ENCODE measurements at places on chromosomes 12 and 14. TPM values are rescaled to one million over a fixed set of nuclear protein-coding genes. Genes with fewer than 3 reads are reported as not detected.

The LIN52 gene
- total RNA-seq: 21.5 TPM

The CCDC77 gene
- 13.0 TPM for total RNA-seq

DNA sequence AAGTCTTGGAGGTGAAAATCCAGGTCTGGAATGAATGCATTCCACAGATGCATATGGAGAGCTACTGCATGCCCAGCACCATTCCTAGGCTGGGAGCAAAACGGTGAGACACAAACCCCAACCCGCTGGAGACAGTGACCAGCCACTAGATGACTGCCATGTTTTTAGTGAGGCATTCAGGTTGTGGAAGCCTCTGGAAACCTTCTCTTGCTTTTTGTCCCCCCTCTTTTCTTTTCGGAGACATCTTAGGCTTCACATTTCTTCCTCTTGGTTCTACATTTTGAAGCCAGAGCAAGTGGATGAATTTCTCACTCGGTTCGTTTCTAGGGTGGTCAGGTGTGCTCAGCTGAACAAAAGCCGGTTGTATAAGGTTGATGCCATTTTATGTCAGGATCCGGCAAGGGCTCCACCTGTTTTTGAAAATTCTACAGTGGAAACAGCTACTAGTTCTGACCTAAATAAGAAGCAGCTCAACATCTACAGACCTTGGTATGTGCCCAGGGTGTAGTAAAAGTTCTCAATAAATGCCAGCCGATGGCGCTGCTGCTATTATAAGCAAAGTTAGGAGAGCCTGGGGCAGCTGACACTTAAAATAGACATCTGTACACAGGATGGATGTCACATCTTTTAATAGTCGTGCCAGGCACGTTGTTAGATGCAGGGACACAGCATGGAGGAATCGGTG, 1.8 kb upstream of the ZNF839 start:
- peak; percentile 72 for DNase-seq

- DNase-seq: no peak
These were observed 201.9 kb downstream of the PHETA1 start for GRCh38 chr12:111166779-111167540.

The ESRRB gene
- total RNA-seq: 0.09 TPM

DNA sequence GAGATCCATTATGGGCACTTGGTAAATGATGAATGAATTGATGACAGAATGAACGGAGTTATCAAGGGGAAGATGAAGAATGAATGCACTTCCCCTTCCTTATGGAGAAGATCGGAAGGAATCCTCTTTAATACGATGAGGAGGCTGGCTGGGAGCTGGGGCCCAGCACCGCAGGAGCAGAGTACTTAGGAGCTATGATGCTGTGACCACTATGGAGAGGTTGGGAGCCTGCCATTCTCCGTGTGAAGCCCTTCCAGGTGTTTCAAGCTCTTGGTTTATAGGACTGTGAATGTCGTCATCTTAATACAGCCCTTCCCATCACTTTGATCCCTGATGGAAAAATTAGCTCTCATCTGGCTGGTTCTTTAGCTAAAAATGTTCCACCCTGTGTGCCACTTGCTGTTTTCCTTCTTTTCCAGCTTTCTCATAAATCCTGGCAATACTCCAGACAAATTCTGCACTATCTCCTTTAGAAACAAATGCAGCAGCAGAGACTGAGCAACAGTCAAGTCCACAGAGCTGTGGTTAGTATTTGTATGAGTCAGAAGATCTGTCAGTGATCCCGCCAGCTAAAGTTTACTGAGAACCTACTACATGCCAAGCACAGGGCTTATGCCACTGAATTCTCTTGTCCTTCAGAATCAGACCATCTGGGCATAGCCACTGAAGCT, 263.1 kb upstream of the CRY1 start:
- peak; percentile 70 for DNase-seq

DNA sequence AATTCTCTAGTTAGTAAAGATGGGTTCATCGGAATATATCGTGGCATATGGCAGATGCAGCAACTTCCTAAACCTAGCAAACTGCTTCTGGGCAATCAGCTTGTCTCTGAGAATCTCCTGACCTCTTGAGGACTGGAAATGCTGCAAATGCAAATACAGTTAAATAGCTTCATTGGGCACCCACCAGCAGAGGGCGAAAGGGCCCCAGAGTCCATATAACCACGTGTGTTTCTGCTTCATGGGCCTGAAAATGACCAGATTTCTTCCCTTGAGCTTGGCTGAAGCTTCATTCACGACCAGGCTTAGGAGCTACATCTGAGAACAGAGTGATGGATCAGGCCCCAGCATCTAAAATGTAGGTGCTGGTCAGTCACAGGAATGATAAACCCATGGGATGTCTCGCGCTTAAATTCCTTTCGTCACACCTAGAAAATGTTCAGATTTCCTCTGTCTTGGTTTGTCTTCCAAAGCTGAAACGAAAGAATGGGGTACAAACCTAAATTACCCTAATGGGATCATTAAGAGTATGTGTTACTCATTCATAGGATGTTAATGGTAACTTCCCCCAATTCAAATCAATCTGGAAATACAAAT, 1482.5 kb upstream of the TMEM132C start:
- DNase-seq: peak; percentile 58

GRCh38 chr14:61620130-61620946, 75.0 kb upstream of the HIF1A start:
- DNase-seq: peak; percentile 69

The POTEM gene
- not detected for total RNA-seq

DNA sequence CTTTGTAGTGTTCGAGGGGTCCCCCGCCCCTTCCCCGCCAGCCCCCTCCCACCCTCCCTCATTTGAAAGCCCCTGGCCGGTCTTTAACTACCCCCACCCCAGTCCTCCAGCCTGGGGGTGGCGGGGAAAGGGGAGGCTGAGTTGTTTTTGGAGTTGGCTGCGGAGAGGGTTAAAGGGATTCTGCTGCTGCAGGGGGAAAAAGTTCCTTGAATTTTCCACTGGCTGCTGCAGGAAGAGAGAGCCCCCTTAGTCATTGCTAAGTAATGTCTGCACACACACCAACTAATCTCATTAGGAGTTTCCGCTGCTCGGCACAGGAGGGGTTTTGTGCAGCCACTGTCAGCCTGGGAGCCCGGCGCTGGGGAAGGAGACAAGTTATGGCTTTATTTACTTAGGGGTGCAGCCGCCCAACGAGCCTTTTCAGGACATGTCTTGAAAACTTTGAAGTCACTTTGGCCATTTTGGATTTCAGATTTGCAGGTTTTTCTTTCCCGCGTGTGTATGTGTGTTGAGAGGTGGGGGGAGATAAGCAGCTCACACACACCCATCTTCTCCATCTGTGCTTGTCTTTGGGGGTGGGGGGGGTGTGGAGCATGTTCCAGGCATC, 1.8 kb downstream of the ELK3 start:
- DNase-seq: peak; percentile 78

DNA sequence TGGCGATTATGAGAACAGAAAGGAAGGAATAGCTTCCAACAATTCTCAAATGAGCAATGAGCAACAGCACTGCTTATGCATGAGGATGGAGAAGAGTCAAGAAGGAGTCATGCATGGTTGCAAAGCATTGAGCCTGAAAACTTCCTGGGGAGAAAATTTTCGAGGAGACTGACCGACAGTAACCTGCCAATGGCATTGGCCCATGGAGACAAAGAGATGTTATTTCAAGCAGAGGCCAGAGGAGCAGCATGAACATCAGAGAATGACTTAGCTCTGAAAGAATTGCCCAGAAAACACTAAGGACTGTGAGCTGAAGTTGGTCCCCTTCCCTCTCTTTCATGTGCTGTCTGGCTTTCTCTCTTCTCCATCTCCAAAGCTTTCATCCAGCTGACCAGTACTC, 343.4 kb downstream of the ADAMTS20 start:
- no peak for DNase-seq

GRCh38 chr14:101713621-101714349, 47.7 kb upstream of the PPP2R5C start:
- DNase-seq: peak; percentile 44

The IFNG-AS1 gene
- total RNA-seq: not detected

Data from activated CD4-positive, alpha-beta T cell treated with anti-CD3 and anti-CD28 coated beads, Interleukin-2, amount 10 ng/mL, durations not matched to agents 24 days and 14 days (primary cell).